ENCODE measurements at places on chromosomes 4 and X. TPM values are rescaled to one million over a fixed set of nuclear protein-coding genes. Genes with fewer than 3 reads are reported as not detected.
A peak's percentile ranks its signal among the peaks of the same experiment; 100 is the strongest.

The CSAG2 gene
- polyA plus RNA-seq = not detected

- H3K27ac ChIP-seq = no peak overlapping the region
- H3K27me3 ChIP-seq = peaks cover 2% of the 10 kb centered on the region
- H3K4me1 ChIP-seq = no peaks in the 10 kb centered on the region
Observed at GRCh38 chr4:20276848-20277247, 25.1 kb downstream of the SLIT2 start.

The F8 gene
- polyA plus RNA-seq = 11.1 TPM

The TENM3 gene
- 0.70 TPM for polyA plus RNA-seq

- no peaks in the 10 kb centered on the region for H3K36me3 ChIP-seq
- no peaks in the 10 kb centered on the region for H3K4me1 ChIP-seq
- no peak for DNase-seq
- H3K27me3 ChIP-seq = no peaks in the 10 kb centered on the region
- no peak overlapping the region for H3K4me3 ChIP-seq
Observed at GRCh38 chr4:178778496-178778895, 1336.3 kb upstream of the AGA start.

The GCNA gene
- polyA plus RNA-seq = 0.35 TPM

The AMBN gene
- polyA plus RNA-seq = not detected

The COL4A5 gene
- 1.0 TPM for polyA plus RNA-seq

- no peak overlapping the region for H3K27ac ChIP-seq
- no peak for DNase-seq
- H3K27me3 ChIP-seq = no peaks in the 10 kb centered on the region
- H3K4me3 ChIP-seq = no peak overlapping the region
- H3K4me1 ChIP-seq = no peaks in the 10 kb centered on the region
Observed at GRCh38 chr4:176718881-176719280, 73.8 kb downstream of the VEGFC start.

GRCh38 chr4:6674500-6675149 lies 19.1 kb upstream of the S100P start:
- H3K4me3 ChIP-seq = peak overlapping the region; percentile 76
- H3K4me1 ChIP-seq = peaks cover 19% of the 10 kb centered on the region
- no peaks in the 10 kb centered on the region for H3K27me3 ChIP-seq
- peak overlapping the region; percentile 78 for H3K27ac ChIP-seq
- no peaks in the 10 kb centered on the region for H3K36me3 ChIP-seq

The ANK2 gene
- polyA plus RNA-seq = 0.44 TPM

- no peaks in the 10 kb centered on the region for H3K36me3 ChIP-seq
Observed at GRCh38 chrX:6021316-6022091, 207.2 kb downstream of the NLGN4X start.

DNA sequence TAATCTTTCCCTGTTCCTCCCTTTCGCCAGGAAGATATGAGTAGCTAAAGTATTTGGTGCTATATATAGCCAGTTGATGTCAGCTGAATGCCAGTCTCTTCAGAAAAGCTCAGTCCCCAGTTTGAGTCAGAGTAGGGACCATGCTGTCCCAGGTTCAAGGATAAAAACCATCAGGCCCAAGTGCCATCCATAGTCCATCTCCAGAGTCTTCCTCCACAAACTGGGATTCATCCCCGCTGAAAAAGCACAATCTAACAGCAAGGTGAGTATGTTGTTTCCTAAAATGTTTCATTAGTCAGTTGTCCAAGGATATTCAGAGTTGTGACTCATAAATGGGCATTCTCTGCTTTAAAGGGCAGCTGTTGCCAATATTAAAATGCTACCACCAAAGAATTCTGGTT lies at the start of gene MYOZ2:
Gene MYOZ2, plus strand, starts transcription at position 112 of the 401 bp plus-strand sequence. CDS start 694 bp downstream, outside the sequence.
- no peaks in the 10 kb centered on the region for H3K4me1 ChIP-seq
- H3K27me3 ChIP-seq = no peaks in the 10 kb centered on the region
- no peaks in the 10 kb centered on the region for H3K36me3 ChIP-seq
- no peak within 1 kb of the TSS for H3K27ac ChIP-seq

GRCh38 chr4:184097241-184097605 lies 120.5 kb downstream of the ENPP6 start:
- no peak overlapping the region for H3K4me3 ChIP-seq
- H3K36me3 ChIP-seq = no peaks in the 10 kb centered on the region
- H3K27me3 ChIP-seq = no peaks in the 10 kb centered on the region
- H3K4me1 ChIP-seq = no peaks in the 10 kb centered on the region
- no peak for DNase-seq

GRCh38 chr4:138757432-138757831 lies 258.1 kb upstream of the NOCT start:
- no peaks in the 10 kb centered on the region for H3K4me1 ChIP-seq
- no peaks in the 10 kb centered on the region for H3K36me3 ChIP-seq
- H3K4me3 ChIP-seq = no peak overlapping the region
- H3K27me3 ChIP-seq = no peaks in the 10 kb centered on the region

The FHL1 gene
- polyA plus RNA-seq = 20.2 TPM

DNA sequence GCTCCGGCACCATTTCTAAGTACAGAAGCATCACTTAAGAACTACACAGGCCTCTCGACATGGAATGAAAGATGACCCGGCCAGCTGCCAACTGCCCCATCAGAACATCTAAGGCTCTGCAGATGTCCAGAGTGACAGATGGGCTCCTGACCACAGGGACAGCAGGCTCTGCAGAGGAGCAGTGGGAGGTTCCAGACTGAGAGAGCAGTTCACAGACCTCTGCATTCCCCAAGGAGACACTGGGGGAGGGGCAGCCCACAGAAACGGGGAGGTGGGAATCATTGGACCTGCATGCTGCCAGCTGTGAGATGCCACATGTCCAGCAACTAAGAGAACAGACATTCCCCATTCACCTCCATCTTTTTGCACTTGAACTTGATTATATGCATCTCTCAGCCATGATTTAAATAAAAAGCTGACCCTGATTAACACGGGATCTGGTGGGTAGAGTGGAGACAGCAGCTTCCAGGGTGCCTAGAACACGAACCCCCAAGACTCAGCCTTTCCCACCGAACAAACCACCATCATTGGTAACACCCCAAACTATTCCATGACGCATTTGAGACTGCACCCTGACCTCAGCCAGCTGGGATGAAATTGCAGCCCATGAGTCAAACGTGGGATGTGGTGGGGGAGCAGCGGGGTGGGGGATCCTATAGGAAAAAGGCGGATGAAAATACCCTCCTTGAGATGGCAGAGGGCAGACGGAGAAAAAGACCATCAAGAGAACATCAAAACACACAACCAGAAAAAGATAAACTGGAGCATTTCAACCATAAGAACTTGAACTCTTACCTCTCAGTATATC lies 47.2 kb downstream of the AFAP1 start:
- H3K4me1 ChIP-seq = no peaks in the 10 kb centered on the region
- no peaks in the 10 kb centered on the region for H3K27me3 ChIP-seq
- H3K36me3 ChIP-seq = no peaks in the 10 kb centered on the region

DNA sequence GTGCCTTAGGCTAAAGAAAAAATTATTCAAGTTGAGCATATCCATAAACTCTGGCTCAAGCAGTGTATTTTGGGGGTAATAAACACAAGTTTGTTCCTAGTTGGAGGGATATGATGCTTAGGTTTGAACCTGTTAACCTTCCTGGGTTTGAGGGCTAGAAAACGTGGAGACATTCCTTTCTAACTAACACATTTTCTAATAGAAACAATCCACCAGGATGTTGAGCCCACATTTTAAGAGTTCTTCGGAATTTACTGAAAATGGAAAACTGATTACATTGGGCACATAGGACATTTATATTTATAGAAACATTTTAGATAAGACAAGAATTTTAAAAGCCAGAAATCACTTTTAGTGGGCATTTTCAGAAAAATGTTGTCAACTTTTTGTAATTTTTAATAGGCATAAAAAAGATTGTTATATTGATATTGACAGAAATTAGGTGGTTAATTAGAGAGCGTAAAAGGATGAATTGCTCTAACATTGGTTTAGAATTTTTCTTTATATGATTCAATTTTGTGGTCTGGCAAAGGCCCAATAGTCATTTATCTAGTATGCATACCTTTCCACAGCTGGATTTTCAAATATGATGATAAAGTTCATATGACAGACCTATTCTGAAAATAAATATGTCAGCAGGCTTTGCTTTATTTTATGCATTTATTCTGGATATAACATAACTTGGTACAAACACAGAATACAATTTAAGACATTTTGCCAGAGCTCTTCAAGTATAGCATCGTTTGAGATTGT lies 49.2 kb downstream of the CEP44 start:
- no peak overlapping the region for H3K4me3 ChIP-seq
- no peaks in the 10 kb centered on the region for H3K27me3 ChIP-seq
- no peaks in the 10 kb centered on the region for H3K4me1 ChIP-seq
- H3K27ac ChIP-seq = no peak overlapping the region
- no peaks in the 10 kb centered on the region for H3K36me3 ChIP-seq
- no peak for DNase-seq

DNA sequence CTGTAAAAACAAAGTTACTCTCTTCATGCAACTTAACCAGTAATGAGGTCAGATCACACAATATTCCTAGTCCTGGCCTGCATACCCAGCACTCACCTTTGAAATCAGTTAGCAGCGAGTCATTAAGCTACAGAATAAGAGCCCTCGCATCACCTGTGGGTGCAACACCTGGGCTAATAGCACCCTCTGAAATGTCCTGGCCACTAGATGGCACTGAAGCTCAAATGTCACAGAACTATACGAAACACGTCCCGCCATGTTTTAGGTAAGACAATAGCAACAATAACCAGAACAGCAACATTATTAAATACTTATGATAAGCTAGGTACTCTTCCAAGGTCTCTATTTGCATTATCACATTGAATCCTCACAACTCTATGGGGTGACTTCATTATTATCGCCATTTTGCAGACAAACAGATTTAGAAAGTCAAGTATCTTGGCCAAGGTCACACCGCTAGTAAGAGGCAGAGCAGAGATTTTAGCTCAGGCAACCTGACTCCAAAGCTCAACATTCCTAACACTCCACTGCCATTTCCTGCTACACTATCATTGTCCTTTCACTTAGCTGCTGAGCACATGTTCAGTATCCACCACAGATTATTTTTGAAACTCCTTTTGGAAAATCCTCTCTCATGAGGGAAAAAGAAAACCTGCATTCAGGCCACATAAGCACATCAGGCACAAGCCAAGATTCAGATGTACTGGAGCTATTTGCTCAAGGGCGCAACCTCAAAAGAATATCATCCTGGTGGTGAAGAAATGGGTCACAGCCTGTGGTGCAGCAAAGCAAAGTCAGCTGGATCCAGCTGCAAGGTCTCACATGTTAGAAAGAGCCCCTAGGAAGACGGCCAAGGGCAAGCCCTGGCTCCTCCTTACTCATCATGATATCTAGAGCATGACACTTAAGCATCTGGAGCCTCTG lies 59.5 kb upstream of the KDR start:
- H3K36me3 ChIP-seq = no peaks in the 10 kb centered on the region
- no peak overlapping the region for H3K27ac ChIP-seq
- no peak overlapping the region for H3K4me3 ChIP-seq
- no peak for DNase-seq

The CPE gene
- polyA plus RNA-seq = 5.4 TPM

DNA sequence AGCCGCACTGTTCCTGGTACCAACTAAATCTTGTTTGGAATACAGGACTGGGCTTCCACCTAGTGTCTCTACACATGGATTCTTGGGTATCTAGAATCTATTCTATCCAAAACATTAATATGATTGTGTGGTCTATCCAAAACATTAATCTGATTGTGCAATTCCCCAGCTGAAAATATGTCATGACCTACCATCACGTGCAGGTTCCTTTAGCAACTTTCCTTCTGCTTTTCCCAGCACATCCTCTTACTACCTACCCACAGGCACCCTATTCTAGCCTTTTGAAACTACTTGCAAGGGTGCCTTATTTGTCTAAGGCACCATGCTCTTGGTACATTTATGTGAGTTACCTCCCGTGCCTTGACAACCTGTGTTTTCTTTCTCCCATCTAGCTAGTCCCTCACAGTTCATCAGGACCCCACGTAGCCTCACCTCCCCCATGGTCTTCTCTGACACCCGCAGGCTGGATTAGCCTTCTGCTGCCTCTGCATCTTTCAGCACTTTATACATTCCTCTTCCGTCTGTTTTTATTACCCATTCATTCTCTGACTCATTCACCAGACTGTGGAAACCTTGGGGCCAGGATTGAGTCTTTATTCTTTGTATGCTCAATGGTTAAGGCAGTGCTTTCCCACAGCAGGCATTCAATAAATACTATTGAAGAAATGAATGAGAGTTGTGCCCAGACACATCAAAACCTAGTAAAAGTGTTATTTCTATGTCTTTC lies 88.8 kb upstream of the FAM9B start:
- no peak for DNase-seq
- no peaks in the 10 kb centered on the region for H3K27me3 ChIP-seq
- no peaks in the 10 kb centered on the region for H3K4me1 ChIP-seq
- no peak overlapping the region for H3K27ac ChIP-seq
- H3K36me3 ChIP-seq = no peaks in the 10 kb centered on the region

DNA sequence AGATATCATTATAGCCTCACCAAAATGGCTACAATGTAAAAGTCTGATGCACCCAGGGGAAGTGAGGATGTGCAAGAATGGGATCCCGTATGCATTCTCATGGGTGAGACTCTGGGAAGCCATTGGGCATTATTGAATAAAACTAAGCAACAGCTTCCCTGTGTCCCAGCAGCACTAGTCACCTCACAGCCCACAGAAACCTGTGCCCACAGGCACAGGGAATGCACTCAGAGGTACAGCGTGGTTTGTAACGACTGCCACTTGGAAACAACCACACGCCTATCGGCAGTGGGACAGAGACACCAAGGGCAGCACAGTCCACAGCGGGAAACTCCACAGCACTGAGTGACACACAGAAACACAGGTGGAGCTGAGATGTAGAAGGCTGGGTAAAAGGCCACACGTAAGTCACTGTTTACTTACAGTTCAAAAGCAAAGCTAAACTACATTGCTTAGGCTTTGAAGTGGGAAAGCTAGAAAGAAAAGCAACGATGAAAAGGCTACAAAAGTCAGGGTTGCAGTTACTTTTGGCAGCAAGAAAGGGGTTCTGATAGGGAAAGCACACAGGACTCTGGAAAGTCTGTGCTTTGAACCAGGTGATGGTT lies 69.2 kb downstream of the HAUS3 start:
- no peak overlapping the region for H3K27ac ChIP-seq
- no peaks in the 10 kb centered on the region for H3K27me3 ChIP-seq
- no peaks in the 10 kb centered on the region for H3K36me3 ChIP-seq
- H3K4me1 ChIP-seq = no peaks in the 10 kb centered on the region

The RBM46 gene
- polyA plus RNA-seq = 0.03 TPM

The DKK2 gene
- 0.07 TPM for polyA plus RNA-seq

The TMPRSS11D gene
- polyA plus RNA-seq = not detected

GRCh38 chrX:121579016-121579760 lies 531.8 kb downstream of the GLUD2 start:
- no peaks in the 10 kb centered on the region for H3K36me3 ChIP-seq
- no peak overlapping the region for H3K27ac ChIP-seq
- no peak for DNase-seq
- no peaks in the 10 kb centered on the region for H3K27me3 ChIP-seq
- no peak overlapping the region for H3K4me3 ChIP-seq
- H3K4me1 ChIP-seq = no peaks in the 10 kb centered on the region

GRCh38 chrX:107742700-107743191 lies 32.8 kb downstream of the TSC22D3 start:
- H3K4me1 ChIP-seq = peaks cover 53% of the 10 kb centered on the region
- no peaks in the 10 kb centered on the region for H3K27me3 ChIP-seq

GRCh38 chr4:99868126-99868596 lies 26.1 kb downstream of the LAMTOR3 start:
- H3K27ac ChIP-seq = no peak overlapping the region
- no peaks in the 10 kb centered on the region for H3K27me3 ChIP-seq
- H3K4me3 ChIP-seq = no peak overlapping the region
- no peaks in the 10 kb centered on the region for H3K36me3 ChIP-seq
- H3K4me1 ChIP-seq = no peaks in the 10 kb centered on the region
